ENCODE measurements at places on chromosomes 1 and 21. TPM values are rescaled to one million over a fixed set of nuclear protein-coding genes. Genes with fewer than 3 reads are reported as not detected.

OR2W3 gene
- not detected for total RNA-seq

SLC30A2 gene
- total RNA-seq = not detected

DNA sequence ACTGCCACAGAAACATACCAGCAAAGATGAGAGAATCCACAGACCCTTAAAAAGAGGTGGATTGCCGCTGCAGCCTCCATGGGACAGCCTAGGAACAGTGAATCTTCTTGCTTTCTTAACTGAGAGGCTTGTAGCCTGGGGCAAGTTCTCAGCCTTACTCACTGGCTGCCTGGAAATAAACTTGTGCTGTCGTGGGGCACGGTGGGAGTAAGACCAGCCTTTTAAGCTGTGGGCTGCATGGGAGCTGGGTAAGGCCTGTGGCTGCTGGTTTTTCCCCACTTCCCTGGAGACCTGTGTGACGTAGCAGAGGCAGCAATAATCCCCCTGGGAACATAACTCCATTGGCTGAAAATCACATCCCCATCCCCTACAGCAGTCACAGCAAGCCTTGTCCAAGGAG lies 30.8 kb downstream of the CD2 start:
- DNase-seq = no peak

DNA sequence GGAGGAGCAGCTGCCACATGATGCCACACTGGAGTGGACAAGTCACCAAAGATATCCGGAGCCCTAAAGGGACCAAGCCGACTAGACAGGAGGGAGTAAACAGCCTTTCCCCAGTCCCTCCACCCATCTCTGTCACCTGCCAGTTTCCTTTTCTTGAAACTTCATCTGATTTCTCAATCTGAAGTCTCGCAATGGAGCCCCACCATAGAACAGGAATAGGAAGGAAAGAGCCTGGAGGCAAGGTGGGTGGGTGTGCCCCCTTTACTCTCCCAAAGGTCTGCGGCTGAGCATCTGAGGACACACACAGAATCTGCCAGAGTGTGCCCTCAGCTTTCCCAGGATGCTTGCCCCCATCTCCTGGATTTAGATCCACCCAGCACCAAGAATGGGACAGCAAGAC lies at the start of gene FCGR3B:
TSS of gene FCGR3B (minus strand) at position 101 of the 400 bp plus-strand sequence. CDS start at position 19, 82 bp downstream.
- no peak for DNase-seq

GRCh38 chr1:48916130-48917069 lies 139.7 kb upstream of the BEND5 start:
- DNase-seq = peak; percentile 69

GRCh38 chr21:42129300-42130266 lies 58.5 kb downstream of the UMODL1 start:
- DNase-seq = no peak

All from neural progenitor cell (in vitro differentiated cells).